Type B pancreatic cell (in vitro differentiated cells): ENCODE measurements at places on chromosomes 4 and X. TPM values are rescaled to one million over a fixed set of nuclear protein-coding genes. Genes with fewer than 3 reads are reported as not detected.

Gene MAGEA9B
- not detected in 2 replicates for total RNA-seq

Gene RNF113A
- total RNA-seq, result 12.7 and 16.9 TPM in 2 replicates

Gene FRMPD4
- total RNA-seq, result 0.21 and 0.22 TPM in 2 replicates

Gene METTL14
- 48.2 and 53.8 TPM in 2 replicates for total RNA-seq

Gene SMARCA1
- 89.9 and 106 TPM in 2 replicates for total RNA-seq

Gene SPATA18
- 17.0 and 40.4 TPM in 2 replicates for total RNA-seq

Gene MAGEE2
- not detected in 2 replicates for total RNA-seq

Gene MXRA5
- total RNA-seq, result 38.3 and 109 TPM in 2 replicates

Gene F11
- 0.72 and 1.0 TPM in 2 replicates for total RNA-seq

Gene NEUROG2
- 1.2 TPM in 1 of 2 replicates, not detected in the other for total RNA-seq

DNA sequence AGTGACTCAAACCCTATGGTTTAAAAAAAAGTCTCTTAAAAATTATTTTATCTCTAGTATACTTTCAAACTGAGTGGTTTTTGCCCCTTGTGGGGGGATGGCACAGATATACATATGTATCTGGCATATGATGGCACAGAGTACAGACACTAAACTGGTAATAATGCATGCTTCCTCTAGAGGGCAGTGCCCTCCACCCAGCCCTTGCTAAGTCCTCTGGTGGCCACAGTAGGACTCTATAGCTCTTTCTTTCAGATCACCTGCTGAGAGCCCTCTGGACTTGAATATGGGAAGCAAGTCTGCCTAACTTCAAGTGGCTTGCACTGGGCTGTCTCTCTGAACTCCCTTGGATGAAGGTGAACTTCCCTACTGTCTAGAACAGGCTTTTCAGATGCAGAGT, 66.3 kb downstream of the TSPAN7 start:
- no peak overlapping the region for H3K27ac ChIP-seq
- H3K4me3 ChIP-seq, result no peak overlapping the region
- H3K27me3 ChIP-seq, result no peaks in the 10 kb centered on the region
- no peak for DNase-seq
- no peaks in the 10 kb centered on the region for H3K4me1 ChIP-seq

DNA sequence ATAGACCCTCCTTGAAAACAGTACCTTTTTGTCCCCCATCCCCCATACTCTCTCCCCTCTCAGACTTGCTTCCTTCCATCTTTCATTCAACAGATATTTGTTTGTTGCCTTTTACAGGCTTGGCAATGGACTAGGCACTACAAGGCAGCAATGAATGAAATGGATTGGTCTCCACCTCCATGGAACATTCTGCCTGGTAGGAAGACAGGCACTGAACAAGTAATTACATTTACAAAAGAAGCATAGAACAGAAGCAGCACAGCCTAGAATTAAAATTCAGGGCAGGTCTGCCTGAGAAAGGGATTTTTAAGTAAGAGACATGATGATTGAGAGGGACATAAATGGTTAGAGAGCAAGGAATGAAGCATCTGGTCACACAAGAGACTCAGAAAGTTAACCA, 346.1 kb downstream of the GRXCR1 start:
- H3K27ac ChIP-seq, result no peak overlapping the region
- H3K27me3 ChIP-seq, result no peaks in the 10 kb centered on the region
- H3K36me3 ChIP-seq, result no peaks in the 10 kb centered on the region
- no peak overlapping the region for H3K4me3 ChIP-seq

DNA sequence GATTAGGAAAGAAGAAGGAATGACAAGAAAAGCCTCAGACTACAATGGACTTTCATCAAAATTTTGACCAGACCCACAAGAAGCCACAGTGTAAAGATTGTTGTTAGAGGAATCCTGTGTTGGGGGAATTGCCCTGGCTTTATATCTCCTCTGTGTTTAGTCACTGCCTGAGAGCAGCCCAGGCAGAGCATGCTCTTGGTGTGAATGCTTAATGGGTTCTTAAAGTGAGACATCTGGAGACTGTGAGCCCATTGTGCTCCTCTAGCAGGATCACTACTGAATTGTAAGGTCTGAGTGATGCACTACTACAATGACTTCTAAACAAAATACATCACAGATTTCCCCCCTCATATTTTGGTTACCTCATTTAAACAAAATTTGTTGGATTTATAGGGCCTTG, 1860.5 kb upstream of the ADGRL3 start:
- H3K36me3 ChIP-seq, result no peaks in the 10 kb centered on the region
- DNase-seq, result no peak

- no peak overlapping the region for H3K4me3 ChIP-seq
- no peak for DNase-seq
- H3K4me1 ChIP-seq, result peaks cover 4% of the 10 kb centered on the region
- no peaks in the 10 kb centered on the region for H3K36me3 ChIP-seq
- H3K27ac ChIP-seq, result no peak overlapping the region
These were observed 53.9 kb upstream of the RPS6KA3 start for GRCh38 chrX:20320461-20321159.

- no peaks in the 10 kb centered on the region for H3K4me1 ChIP-seq
- no peaks in the 10 kb centered on the region for H3K36me3 ChIP-seq
These were observed 625.9 kb upstream of the AGA start for GRCh38 chr4:178068136-178068535.

GRCh38 chrX:1578511-1579173, 12.8 kb upstream of the AKAP17A start:
- DNase-seq, result no peak
- no peak overlapping the region for H3K4me3 ChIP-seq
- no peaks in the 10 kb centered on the region for H3K4me1 ChIP-seq
- H3K36me3 ChIP-seq, result no peaks in the 10 kb centered on the region

- H3K4me3 ChIP-seq, result no peak overlapping the region
- H3K27me3 ChIP-seq, result no peaks in the 10 kb centered on the region
- no peaks in the 10 kb centered on the region for H3K4me1 ChIP-seq
- H3K27ac ChIP-seq, result no peak overlapping the region
- peaks cover 5% of the 10 kb centered on the region for H3K36me3 ChIP-seq
- no peak for DNase-seq
These were observed 9.3 kb downstream of the TMEM144 start for GRCh38 chr4:158219623-158220022.

- H3K27me3 ChIP-seq, result peaks cover 15% of the 10 kb centered on the region
- H3K4me3 ChIP-seq, result peak overlapping the region; percentile 39
- peaks cover 23% of the 10 kb centered on the region for H3K4me1 ChIP-seq
These were observed 381.2 kb downstream of the RAPGEF2 start for GRCh38 chr4:159483782-159484741.

DNA sequence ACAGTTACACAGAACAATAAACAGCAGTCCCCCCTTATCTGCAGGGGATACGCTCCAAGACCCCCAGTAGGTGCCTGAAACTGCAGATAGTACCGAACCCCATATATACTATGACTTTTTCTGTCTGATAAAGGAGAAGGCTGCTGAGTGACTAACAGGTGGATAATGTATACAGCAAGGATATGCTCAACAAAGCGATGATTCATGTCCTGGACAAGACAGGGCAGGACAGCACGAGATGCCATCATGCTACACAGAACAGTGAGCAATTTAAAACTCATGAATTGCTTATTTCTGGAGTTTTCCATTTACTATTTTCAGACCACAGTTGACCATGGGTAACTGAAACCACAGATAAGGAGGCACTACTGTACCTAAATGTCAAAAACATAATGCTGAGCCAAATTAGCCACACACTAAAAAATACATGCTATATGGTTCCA, 76.1 kb downstream of the MANBA start:
- no peaks in the 10 kb centered on the region for H3K27me3 ChIP-seq
- H3K36me3 ChIP-seq, result peaks cover under 1% of the 10 kb centered on the region
- H3K4me1 ChIP-seq, result no peaks in the 10 kb centered on the region
- DNase-seq, result no peak
- H3K27ac ChIP-seq, result no peak overlapping the region
- H3K4me3 ChIP-seq, result no peak overlapping the region

DNA sequence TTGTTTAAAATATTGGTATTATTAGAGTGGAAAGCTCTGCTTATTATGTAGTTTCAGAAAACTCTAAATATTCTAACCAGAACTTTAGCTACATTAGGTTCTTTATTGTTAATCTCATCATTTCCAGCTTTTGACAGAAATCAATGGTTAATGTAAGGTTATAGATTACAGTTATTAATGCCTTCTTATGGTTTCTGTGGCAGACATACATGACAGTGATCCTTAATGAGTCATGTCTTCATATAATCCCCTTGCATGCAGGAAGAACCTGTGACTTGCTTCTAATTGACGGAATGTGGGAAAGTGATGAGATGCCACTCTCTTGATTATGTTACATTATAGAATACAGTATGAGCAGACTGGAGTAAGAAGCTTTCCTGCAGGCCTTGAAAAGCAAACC, 23.5 kb downstream of the KLHL8 start:
- no peaks in the 10 kb centered on the region for H3K27me3 ChIP-seq
- DNase-seq, result no peak
- H3K27ac ChIP-seq, result no peak overlapping the region
- H3K4me1 ChIP-seq, result no peaks in the 10 kb centered on the region
- H3K36me3 ChIP-seq, result peaks cover under 1% of the 10 kb centered on the region
- no peak overlapping the region for H3K4me3 ChIP-seq

DNA sequence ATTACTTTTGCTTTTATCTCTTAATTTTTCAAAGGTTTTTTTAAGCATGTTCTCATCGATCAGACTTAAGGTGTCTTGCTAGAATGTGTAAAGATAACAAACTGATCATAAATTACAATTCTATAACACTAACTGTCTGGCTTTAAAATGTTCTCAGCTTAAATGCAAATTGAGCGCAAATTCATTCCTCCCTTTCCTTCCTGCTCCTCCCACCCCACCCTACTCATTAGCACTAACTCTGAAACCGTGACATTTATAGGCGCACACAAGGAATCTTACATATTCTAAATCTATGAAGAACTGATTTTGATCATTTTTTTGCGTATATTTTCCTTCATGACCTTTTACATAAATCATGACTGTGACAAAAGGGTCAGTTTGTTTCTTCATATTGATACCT, 590.0 kb upstream of the DIAPH2 start:
- H3K4me3 ChIP-seq, result no peak overlapping the region
- no peaks in the 10 kb centered on the region for H3K27me3 ChIP-seq
- DNase-seq, result no peak
- no peaks in the 10 kb centered on the region for H3K36me3 ChIP-seq

DNA sequence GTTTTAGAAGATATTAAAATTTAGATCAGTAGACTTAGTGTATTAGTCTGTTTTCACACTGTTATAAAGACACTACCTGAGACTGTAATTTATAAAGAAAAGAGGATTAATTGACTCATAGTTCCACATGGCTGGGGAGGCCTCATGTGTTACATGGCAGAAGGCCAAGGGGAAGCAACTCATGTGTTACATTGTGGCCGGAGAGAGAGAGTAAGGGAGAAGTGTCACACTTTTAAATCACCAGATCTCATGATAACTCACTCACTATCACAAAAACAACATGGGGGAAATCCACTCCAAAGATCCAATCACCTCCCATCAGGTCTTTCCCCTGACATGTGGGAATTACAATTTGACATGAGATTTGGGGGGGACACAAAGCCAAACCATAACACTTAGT, 1159.7 kb upstream of the PCDH7 start:
- no peaks in the 10 kb centered on the region for H3K36me3 ChIP-seq
- no peak for DNase-seq
- H3K27ac ChIP-seq, result no peak overlapping the region
- H3K4me1 ChIP-seq, result no peaks in the 10 kb centered on the region

DNA sequence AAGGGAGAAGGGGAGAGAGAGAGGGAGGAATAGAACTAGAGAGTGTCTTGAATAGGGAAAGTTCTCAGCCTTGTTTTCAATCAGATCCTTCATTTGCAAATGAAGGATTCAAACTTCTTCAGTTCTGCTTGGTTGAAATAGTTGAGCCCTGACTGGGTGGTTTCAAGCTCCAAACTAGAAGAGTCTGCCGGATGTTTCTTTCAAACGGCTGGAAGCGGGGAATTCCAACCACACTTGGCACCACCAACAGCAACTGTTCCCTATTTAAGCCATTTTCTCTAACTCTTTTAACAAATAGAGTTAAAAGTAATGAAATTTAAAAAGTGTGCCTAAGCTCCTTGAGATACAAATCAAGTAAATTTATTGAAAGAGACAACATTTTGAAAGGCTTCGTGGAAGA, 67.5 kb upstream of the DDX60 start:
- no peak for DNase-seq
- no peak overlapping the region for H3K27ac ChIP-seq
- H3K4me1 ChIP-seq, result peaks cover 5% of the 10 kb centered on the region

GRCh38 chrX:53587795-53588420, 98.6 kb downstream of the HUWE1 start:
- H3K4me1 ChIP-seq, result no peaks in the 10 kb centered on the region
- no peak for DNase-seq
- no peak overlapping the region for H3K4me3 ChIP-seq
- H3K36me3 ChIP-seq, result peaks cover 18% of the 10 kb centered on the region

DNA sequence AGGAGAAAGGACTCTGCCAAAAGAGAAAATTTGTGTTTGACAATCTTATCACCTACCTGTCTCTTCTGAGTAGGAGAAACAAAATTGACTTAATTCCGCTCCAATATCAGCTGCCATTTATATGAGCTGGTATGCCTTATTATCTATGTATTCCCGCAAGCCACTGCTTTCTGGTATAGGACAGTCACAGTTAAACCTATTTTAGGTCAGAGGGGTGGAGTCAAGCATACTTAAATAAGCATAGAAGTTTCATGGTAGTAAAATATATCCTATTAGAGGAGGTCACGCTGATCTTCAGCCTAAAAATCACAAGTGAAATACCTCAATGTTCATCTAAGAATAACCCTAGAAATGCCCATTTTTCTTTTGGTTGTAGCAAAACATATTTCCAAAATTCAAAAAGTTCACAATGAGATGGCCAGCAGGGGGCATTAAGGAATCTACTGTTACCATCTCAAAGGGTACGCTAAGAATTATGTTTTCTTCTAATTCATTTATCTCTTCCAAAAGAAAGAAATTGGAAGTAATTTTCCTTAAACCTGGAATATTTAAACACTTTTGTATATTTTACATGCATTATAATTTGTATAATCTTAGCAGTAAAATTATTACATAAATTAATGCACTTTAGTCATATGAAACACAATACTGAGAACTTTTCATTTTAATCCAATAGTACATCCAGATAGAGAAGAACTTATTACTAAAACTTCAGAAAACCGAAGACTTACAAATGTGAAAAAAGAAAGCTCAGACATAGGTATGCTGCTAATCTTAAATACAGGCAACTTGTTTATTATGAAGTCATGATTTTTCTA, 10.5 kb downstream of the PPAT start:
- no peak for DNase-seq
- no peaks in the 10 kb centered on the region for H3K27me3 ChIP-seq
- peaks cover 6% of the 10 kb centered on the region for H3K4me1 ChIP-seq
- no peak overlapping the region for H3K27ac ChIP-seq
- no peak overlapping the region for H3K4me3 ChIP-seq

GRCh38 chr4:171582961-171583581, 230.1 kb upstream of the GALNTL6 start:
- no peak overlapping the region for H3K27ac ChIP-seq
- no peak overlapping the region for H3K4me3 ChIP-seq
- no peaks in the 10 kb centered on the region for H3K27me3 ChIP-seq
- H3K36me3 ChIP-seq, result no peaks in the 10 kb centered on the region

- H3K4me1 ChIP-seq, result no peaks in the 10 kb centered on the region
- H3K36me3 ChIP-seq, result peaks cover 29% of the 10 kb centered on the region
- no peaks in the 10 kb centered on the region for H3K27me3 ChIP-seq
These were observed 105.1 kb downstream of the NFKB1 start for GRCh38 chr4:102606261-102606660.

- no peak overlapping the region for H3K27ac ChIP-seq
- DNase-seq, result no peak
These were observed 11.2 kb upstream of the PRDX4 start for GRCh38 chrX:23656091-23656490.
